Chondrocyte (in vitro differentiated cells): ENCODE measurements at places on chromosomes 5 and 9. TPM values are rescaled to one million over a fixed set of nuclear protein-coding genes. Genes with fewer than 3 reads are reported as not detected.

Gene MELK
- total RNA-seq, result 9.5 to 12.6 TPM (median 10.4 TPM) in 3 replicates

Gene P4HA2
- total RNA-seq, result 261 to 304 TPM (median 302 TPM) in 3 replicates

Gene SPATA31A3
- total RNA-seq, result not detected in 3 replicates

Gene GFI1B
- not detected in 3 replicates for total RNA-seq

Gene TSLP
- 0.20 TPM in 1 of 3 replicates, not detected in the others for total RNA-seq

- no peak overlapping the region for H3K27ac ChIP-seq
- H3K27me3 ChIP-seq, result peaks cover under 1% of the 10 kb centered on the region
- H3K4me3 ChIP-seq, result no peak overlapping the region
- DNase-seq, result no peak
- H3K4me1 ChIP-seq, result peaks cover 18% of the 10 kb centered on the region
- no peaks in the 10 kb centered on the region for H3K36me3 ChIP-seq
Observed at GRCh38 chr5:132177691-132178149, 49.9 kb downstream of the P4HA2 start.

- H3K36me3 ChIP-seq, result no peaks in the 10 kb centered on the region
- H3K27me3 ChIP-seq, result no peaks in the 10 kb centered on the region
- peaks cover 55% of the 10 kb centered on the region for H3K4me1 ChIP-seq
- H3K27ac ChIP-seq, result no peak overlapping the region
- H3K4me3 ChIP-seq, result no peak overlapping the region
Observed at GRCh38 chr5:142640316-142641005, 45.4 kb downstream of the FGF1 start.

- no peak overlapping the region for H3K4me3 ChIP-seq
- H3K4me1 ChIP-seq, result peaks cover 47% of the 10 kb centered on the region
- no peaks in the 10 kb centered on the region for H3K27me3 ChIP-seq
- no peak for DNase-seq
- H3K27ac ChIP-seq, result peak overlapping the region; percentile 63
Observed at GRCh38 chr9:114224247-114224610, 68.9 kb downstream of the COL27A1 start.

DNA sequence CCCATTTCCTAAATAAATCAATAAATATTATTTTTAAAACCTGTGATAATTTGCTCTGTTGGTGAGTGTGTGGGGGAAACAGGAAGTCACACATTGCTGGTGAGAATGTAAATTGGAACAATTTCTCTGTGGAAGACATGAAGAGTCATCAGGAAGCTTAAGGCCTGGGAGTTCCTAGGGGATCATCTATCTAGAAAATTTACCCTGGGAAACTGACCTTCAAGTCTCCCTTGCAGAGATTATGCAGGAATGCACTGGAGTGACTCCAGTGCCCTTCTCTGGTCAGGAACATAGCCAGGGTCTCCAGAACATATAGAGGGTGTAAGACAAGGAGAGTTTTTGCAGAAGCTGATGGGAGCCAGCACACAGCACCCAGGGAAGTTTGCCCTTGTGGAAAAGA, 13.0 kb upstream of the GCNT1 start:
- DNase-seq, result no peak
- no peak overlapping the region for H3K27ac ChIP-seq
- H3K4me3 ChIP-seq, result no peak overlapping the region
- peaks cover 2% of the 10 kb centered on the region for H3K36me3 ChIP-seq
- no peaks in the 10 kb centered on the region for H3K27me3 ChIP-seq

DNA sequence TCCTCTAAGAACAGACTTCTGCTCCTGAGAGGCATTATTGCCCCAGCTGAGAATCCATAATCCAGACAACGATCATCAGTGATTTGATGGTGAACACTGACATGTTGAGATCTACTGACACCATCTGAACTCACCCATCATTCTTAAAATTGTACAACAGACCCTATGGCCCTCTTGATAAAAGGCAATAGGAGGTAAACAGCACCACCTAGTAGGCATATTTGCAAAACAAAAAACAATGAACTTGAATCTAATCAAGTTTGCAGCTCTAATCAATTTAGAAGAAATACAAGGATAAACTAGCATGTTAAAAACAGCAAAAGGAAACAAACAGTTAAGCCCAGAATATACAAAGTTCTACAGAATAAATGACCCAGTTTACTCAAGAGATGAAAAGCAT, 89.6 kb downstream of the SFXN1 start:
- H3K27me3 ChIP-seq, result peaks cover 11% of the 10 kb centered on the region
- no peak overlapping the region for H3K4me3 ChIP-seq
- H3K36me3 ChIP-seq, result no peaks in the 10 kb centered on the region
- no peak for DNase-seq

DNA sequence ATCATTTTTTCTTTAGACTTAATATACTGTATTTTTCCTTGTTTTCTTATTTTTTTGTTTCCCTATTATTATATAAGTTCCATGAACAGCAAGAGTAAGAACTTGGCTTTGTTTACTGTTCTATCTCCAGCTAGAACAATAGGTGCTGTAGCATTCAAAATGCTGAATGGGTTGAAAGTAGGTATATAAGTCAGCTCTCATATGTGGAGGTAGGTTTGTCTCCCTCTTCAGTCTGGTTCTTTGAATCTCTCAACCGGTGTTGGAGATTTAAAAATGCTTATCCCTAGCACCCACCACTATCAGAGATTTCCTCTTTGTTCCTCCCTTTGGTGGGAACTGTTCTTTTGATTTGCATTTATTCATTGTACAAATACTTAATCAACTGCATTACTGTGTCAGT, 87.5 kb upstream of the FSD1L start:
- H3K4me1 ChIP-seq, result no peaks in the 10 kb centered on the region
- H3K27me3 ChIP-seq, result no peaks in the 10 kb centered on the region
- H3K27ac ChIP-seq, result no peak overlapping the region

DNA sequence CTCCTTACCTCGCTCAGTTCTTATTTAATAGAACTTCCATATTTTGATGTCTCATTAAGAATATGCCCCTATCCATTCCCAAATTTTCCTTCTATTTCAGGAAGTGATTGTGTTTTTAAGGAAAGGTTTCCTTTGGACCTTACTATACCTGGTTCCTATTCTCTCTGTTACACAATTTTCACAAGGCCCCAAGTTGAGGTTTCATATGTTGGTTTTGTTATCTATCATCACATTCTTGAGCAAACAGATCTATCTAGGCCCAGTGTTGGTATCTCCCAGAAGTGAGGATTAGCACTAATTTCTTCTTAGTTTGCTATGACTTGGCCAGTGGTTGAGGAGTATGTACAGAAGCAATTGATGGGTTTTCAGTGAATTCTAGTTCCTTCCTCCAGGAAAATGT, 41.5 kb downstream of the ALG2 start:
- no peak for DNase-seq
- no peak overlapping the region for H3K27ac ChIP-seq
- H3K4me1 ChIP-seq, result peaks cover 6% of the 10 kb centered on the region
- no peaks in the 10 kb centered on the region for H3K36me3 ChIP-seq
- H3K4me3 ChIP-seq, result no peak overlapping the region

- H3K4me1 ChIP-seq, result peaks cover 6% of the 10 kb centered on the region
- no peak overlapping the region for H3K27ac ChIP-seq
- H3K27me3 ChIP-seq, result no peaks in the 10 kb centered on the region
- H3K36me3 ChIP-seq, result no peaks in the 10 kb centered on the region
- no peak overlapping the region for H3K4me3 ChIP-seq
Observed at GRCh38 chr5:91956738-91957137, 573.6 kb upstream of the ARRDC3 start.

DNA sequence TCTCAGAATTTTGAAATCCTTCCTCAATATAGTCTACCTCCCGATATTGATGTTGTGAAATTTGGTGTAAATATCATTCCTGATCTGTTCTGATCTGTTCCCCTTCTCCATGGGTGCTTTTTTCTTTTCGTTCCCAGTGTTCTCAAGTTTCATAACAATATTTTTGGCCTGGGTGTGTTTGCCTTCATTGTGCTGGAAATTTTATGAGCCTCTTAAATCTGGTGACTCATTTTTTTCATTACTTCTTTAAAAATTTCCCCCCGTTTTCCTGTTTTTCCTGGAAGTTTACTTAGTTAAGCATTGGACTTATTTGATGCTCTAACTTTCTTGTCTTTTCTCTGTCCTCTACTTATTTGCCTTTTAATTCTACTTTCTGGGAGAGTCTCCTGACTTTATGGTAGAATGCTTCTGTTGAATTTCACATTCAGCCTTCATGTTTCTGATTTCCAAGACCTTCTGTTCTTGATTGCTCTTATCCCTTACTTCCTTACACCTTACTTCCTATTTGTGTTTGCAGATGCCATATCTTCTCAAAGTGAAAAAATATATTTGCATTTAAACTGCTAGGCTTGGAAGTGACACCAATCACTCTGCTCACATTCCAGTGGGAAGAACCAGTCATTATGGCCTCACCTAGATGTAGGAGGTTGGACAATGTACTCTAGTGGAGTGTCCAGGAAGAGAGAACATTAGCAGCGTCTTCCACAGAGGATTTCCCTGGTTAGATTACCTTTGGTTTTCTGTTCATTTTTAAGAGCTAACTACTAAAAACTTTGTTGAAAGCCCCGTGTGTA, 441.9 kb downstream of the ARHGEF28 start:
- H3K27ac ChIP-seq, result no peak overlapping the region
- no peak for DNase-seq
- no peaks in the 10 kb centered on the region for H3K36me3 ChIP-seq
- H3K4me1 ChIP-seq, result peaks cover 41% of the 10 kb centered on the region

- DNase-seq, result peak; percentile 75
- peaks cover 19% of the 10 kb centered on the region for H3K4me1 ChIP-seq
- no peak overlapping the region for H3K27ac ChIP-seq
- H3K4me3 ChIP-seq, result no peak overlapping the region
- H3K27me3 ChIP-seq, result no peaks in the 10 kb centered on the region
Observed at GRCh38 chr9:133112663-133113026, 8.4 kb downstream of the RALGDS start.

GRCh38 chr5:148965511-148966265, 97.2 kb downstream of the SH3TC2 start:
- no peaks in the 10 kb centered on the region for H3K36me3 ChIP-seq
- no peaks in the 10 kb centered on the region for H3K27me3 ChIP-seq
- H3K4me3 ChIP-seq, result no peak overlapping the region
- peaks cover 52% of the 10 kb centered on the region for H3K4me1 ChIP-seq
- H3K27ac ChIP-seq, result peak overlapping the region; percentile 96

DNA sequence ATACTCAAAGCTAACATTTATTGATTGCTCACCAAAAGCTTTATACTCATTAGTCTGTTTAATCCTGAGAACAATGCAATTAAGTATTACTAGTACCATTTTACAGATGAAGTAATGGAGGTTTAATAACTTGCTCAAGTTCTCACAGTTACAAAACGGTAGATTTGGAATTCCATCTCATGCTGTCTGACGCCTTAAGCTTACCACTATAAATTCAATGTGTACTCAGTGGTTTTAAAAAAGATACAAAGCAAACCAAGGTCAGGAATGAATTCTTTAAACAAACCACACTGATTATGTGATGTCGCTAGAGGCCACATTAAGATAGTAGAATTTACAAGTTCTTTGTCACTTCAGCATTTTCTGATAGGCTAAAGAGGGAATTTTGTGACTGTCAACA, 1.2 kb upstream of the C5orf63 start:
- no peak overlapping the region for H3K4me3 ChIP-seq
- peaks cover 20% of the 10 kb centered on the region for H3K4me1 ChIP-seq
- H3K36me3 ChIP-seq, result no peaks in the 10 kb centered on the region
- no peak overlapping the region for H3K27ac ChIP-seq
- no peak for DNase-seq

- no peaks in the 10 kb centered on the region for H3K27me3 ChIP-seq
- H3K27ac ChIP-seq, result no peak overlapping the region
- H3K4me1 ChIP-seq, result no peaks in the 10 kb centered on the region
- peaks cover 10% of the 10 kb centered on the region for H3K36me3 ChIP-seq
- DNase-seq, result no peak
Observed at GRCh38 chr9:98135558-98135934, 16.5 kb upstream of the TRIM14 start.

DNA sequence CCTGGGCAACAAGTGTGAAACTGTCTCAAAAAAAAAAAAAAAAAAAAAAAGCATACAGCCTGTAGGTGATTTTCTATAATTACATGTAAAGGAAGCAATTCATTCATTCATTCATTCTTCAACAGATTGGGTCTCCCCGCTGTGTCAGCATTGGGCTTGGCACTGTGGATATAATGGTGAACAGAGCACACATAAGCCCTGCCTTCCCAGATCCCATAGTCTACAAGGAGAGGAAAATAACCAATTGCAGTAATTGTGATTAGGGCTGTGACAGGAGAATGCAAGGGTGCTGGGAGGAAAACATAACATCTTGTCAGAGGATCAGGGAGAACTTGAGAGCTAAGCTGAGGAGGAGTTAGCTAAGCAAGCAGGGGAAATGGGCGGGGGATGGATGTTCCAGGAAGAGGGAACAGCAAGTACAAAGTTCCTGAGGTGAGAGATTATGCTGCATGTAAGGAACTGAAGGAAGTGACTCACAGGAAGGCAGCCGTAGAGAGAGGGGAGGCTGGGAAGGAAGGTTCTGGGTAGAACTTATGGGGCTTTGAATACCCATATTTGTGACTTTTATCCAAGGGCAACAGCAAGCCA, 24.0 kb upstream of the KLF9 start:
- H3K36me3 ChIP-seq, result no peaks in the 10 kb centered on the region
- H3K27ac ChIP-seq, result peak overlapping the region; percentile 80
- peaks cover 59% of the 10 kb centered on the region for H3K4me1 ChIP-seq
- no peaks in the 10 kb centered on the region for H3K27me3 ChIP-seq

DNA sequence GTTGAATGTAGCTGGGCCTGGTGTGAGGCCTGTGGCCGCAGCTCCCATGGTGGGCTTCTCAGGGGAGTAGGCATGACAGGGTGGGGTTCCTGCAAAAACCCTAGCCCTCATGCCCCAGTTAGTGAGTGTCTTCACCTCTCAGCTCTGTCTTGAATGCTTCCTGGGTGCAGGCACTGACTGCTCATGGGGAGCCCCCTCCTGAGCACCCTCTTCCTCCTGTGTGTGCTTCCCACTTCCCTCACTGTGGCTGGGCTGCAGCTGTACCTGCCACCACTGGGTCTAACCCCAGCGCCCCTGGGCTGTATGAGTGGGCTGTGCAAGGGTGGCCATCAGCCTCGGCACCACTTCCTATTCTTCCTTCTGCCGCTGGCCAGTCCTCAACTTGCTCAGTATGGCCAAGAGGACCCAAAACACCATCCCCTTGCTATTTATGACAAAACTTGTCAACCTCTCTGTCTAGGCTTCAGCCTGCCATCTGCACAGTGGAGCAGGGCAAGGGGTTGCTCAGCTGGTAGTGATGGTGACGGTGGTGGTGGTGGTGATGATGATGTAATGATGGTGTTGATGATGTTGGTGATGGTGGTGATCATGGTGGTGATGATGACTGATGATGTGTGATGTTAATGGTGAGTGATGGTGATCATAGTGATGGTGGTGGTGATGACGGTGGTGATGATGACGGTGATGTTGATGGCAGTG, 67.5 kb downstream of the RXRA start:
- peaks cover 28% of the 10 kb centered on the region for H3K4me1 ChIP-seq
- no peaks in the 10 kb centered on the region for H3K36me3 ChIP-seq
- no peak for DNase-seq
- H3K27ac ChIP-seq, result no peak overlapping the region
- no peaks in the 10 kb centered on the region for H3K27me3 ChIP-seq

GRCh38 chr5:56415356-56415765, 182.2 kb upstream of the ANKRD55 start:
- H3K27ac ChIP-seq, result peak overlapping the region; percentile 57
- H3K27me3 ChIP-seq, result no peaks in the 10 kb centered on the region
- peaks cover 41% of the 10 kb centered on the region for H3K4me1 ChIP-seq
- no peak for DNase-seq

GRCh38 chr5:61051267-61051666, 106.3 kb downstream of the NDUFAF2 start:
- H3K27ac ChIP-seq, result peak overlapping the region; percentile 37
- peaks cover 31% of the 10 kb centered on the region for H3K4me1 ChIP-seq
- no peaks in the 10 kb centered on the region for H3K36me3 ChIP-seq
